ENCODE measurements at places on chromosomes 11 and 22.

DNA sequence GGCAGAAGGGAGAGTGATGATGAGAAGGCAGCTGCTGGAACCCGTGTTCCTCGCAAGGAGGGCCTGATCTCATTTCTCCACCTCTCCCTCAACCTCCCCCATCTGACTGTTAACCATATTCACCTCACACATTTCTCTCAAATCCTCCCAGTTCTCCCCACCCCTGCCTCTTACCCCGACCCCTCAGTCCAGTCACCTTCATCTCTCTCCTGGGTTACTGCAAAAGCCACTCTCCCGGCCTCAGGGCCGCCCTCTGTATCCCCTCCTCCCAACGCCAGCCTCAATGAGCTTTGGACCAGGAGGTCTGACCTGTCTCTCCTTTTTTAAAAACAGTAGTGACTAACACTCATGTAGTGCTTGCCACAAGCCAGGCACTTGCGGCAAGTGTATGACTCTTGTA is 29.5 kb upstream of the LMO1 start:
- DNase-seq = no peak

DNA sequence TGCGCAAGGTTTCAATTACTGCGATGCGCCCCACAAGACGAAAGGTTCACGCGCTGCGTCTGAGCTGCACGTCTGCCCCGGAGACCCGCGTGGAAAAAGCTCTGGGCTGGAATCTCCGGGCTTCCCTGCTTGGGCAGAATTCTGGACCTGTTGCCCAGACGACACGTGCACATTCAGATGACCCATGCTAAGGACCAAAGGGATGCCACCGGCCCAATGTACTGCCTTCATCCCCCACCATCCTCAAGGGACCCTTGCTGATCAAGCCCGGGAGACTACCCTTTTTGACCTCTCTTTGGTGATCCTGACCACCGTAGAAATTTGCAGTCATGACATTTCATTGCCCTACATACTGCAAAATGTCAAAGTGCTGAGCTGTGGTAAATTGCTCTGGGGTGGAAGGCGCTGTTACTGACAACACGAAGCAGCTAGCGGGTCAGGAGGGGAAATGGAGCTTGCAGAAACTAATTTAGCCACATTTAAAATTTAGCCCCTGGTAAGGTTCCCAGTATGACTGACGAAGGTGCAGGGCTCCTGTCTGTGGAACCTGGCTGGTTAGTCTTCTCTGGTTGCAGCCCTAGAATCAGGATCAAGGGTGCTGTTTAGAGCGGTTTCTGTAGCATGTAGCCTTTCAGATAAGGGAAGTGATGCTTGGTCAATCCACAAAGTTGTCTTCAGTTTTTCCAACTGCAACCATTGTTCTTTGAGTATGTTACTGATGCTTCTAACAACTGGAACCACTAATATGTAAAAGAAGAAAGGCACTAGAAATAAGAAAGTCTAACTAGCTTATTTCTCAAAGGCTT is 81.9 kb downstream of the PRR5L start:
- no peak for DNase-seq

- DNase-seq = no peak
Measured at GRCh38 chr11:30938810-30939209, 352.7 kb upstream of the MPPED2 start.

- DNase-seq = no peak
Measured at GRCh38 chr11:47524291-47524874, 28.5 kb downstream of the CELF1 start.

GRCh38 chr22:20456064-20456721 is 18.6 kb upstream of the SCARF2 start:
- peak; percentile 76 for DNase-seq

All from NCI-H1930 (cell line).